ENCODE measurements at places on chromosomes 5 and 9.

- DNase-seq: no peak
Observed at GRCh38 chr5:76504901-76505564, 101.9 kb downstream of the IQGAP2 start.

DNA sequence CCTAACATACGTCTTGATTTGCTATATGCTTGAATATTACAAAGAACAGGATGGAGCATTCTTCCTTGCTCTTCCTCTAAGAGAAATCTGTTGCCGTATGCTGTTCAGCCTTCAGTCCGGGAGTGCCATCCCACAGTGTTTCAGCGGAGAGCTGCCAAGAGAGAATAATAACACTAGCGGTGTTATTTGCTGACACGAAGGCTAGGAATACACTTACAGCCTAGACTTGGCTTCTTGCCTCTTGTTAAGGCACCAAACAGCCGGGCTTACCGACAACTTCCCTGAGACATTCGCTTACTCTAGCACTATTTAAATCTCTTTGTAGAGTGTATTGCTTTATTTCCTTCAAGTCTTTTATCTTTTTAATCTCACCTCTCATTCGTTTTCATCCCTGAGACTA lies 31.4 kb downstream of the KCTD16 start:
- no peak for DNase-seq

DNA sequence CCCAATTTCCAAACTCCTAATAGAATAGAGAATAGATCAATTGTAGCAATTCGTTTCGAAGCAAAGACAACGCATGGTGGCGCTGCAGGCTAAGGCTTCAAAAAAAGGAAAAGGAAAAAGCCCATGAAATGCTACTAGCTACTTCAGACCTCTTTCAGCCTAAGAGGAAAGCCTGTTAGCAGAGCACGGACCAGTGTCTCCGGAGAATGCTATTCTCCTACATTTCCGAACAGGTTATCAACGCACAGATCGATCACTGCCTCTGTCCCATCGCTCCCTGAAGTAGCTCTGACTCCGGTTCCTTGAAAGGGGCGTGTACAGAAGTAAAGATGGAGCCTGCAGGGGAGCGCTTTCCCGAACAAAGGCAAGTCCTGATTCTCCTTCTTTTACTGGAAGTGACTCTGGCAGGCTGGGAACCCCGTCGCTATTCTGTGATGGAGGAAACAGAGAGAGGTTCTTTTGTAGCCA lies at the start of gene PCDHB15:
PCDHB15 (plus strand) TSS at position 146 of the 468 bp plus-strand sequence; CDS start at position 330, 184 bp downstream.
- no peak for DNase-seq

GRCh38 chr9:1979741-1980367 lies 35.3 kb upstream of the SMARCA2 start:
- peak; percentile 57 for DNase-seq

DNA sequence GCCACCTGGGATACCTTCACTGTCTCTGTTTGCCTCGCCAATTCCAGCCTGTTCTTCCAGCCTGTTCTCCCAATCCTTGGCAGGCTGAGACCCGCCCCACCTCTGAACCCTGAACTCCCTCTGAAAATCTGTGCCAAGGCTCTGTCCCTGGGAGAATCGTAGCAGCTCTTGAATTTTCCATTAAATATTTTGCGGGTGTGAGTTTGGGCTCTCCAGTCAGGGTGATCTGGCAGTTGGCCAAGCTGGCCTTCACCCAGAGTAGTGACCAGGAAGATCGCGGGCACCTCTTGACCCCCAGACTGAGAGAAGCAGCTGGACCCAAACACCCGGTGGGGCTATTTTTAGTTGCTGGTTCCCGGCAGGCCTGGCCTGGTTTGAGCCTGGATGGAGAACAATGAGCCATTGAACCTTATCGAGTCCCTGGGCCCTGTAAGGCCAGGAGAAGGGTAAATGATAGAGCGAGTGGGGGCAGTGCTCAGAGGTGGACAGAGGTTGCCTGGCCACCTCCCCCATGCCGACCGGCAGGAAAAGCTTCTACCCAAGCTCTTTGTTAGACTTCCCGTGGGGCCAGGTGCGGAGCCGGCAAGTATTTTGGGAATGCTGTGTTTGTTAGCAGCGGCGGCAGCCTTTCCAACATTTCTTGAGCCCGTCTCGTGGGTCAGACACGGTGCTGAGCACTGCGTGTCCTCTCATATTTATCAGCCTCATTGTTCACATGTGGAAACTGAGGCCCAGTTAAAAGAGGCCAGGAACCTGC lies 146.2 kb downstream of the RGS3 start:
- DNase-seq: no peak

- no peak for DNase-seq
Observed at GRCh38 chr5:2378108-2378507, 373.4 kb downstream of the IRX2 start.
